ENCODE measurements at places on chromosomes 13 and 19.

DNA sequence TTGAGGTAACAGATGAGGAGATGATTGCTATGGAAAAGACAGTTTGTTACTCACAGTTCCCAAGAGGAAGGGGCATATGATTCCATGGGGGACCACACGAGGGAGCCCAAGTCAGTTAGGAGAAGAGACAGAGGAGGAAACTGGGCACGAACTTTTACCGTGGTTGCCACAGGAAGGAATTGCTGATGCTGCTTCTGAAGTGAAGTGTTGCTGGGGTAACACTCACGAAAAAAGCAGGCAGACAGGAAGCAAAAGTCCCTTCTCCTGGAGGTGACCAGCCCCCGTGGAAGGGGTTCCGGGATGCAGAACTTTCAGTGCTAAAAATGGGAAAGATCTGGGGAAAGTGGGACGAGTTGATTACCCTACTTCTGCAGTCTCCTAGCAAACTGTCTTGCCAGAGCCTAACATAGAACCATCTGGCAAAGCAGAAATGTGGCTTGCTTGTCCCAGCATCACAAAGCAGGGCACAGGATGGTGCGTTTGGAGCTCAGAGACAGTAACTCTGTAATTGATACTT lies 35.4 kb upstream of the MAP3K10 start:
- ATAC-seq, result no peak

DNA sequence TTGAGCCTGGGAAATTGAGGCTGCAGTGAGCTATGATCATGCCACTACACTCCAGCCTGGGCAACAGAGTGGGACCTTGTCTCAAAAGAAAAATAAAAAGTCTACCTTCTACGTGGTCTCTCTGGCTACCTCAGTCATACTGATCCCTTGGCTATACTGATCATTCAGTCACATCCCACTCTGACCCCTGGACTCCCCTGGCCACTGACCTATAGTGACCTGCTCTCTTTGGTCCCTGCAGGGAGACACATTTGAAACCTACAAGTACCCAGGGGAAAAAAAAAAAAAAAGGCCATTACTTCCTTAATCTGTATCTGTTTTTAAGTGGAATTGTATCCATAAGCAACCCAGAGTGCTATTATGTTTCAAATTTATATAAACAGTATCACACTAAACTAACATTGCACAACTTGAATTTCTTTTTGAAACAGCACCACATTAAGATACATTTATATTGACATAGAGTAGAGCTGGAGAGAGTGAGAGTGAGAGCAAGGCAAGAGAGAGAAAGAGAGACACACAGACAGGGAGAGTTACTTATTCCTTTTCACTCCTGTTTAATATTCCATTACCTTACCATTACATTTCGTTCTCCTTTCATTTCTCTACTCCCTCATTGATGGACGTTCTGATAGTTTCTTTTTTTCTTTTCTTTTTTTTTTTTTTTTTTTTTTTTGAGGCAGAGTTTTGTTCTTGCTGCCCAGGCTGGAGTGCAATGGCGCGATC lies 23.7 kb upstream of the CERS4 start:
- no peak for ATAC-seq

- ATAC-seq, result no peak
These were observed 716.0 kb upstream of the PCDH9 start for GRCh38 chr13:67946131-67946530.

DNA sequence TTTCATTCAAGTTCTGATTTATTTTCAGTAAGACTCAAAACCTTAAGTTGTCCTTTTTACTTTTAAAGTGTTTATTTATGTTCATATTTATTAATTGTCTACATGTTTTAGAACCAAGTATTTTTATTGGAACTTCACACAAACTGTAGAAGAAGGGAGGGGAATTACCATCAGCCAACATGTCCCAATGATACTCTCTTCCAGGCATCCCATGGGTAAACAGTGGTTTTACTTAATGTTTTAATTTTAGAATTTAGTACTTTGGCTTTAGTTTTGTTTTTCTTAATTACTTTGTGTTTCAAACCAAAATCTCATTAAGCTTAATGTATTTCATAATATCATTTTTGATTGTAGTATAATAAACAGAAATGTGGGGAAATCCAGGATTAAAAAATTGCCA lies 5.2 kb downstream of the TNFSF13B start:
- no peak for ATAC-seq

DNA sequence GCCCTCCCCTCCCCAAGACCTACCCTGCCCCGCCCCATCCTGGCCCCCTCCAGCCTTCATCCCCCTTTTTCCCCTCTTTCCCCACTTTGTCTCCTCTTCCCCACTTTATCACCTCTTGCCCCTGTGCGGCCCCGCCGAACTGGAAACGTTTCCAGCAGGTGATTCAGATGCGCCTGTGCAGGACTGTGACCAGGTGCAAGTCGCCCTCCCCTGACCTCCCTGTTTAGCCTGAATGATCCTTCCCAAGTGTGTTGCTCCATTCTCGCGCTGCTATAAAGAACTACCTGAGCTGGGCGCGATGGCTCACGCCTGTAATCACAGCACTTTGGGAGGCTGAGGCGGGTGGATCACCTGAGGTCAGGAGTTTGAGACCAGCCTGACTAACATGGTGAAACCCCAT lies 25.9 kb downstream of the ZNF791 start:
- ATAC-seq, result no peak

- ATAC-seq, result no peak
These were observed 219.0 kb downstream of the MZT1 start for GRCh38 chr13:72508392-72508791.

DNA sequence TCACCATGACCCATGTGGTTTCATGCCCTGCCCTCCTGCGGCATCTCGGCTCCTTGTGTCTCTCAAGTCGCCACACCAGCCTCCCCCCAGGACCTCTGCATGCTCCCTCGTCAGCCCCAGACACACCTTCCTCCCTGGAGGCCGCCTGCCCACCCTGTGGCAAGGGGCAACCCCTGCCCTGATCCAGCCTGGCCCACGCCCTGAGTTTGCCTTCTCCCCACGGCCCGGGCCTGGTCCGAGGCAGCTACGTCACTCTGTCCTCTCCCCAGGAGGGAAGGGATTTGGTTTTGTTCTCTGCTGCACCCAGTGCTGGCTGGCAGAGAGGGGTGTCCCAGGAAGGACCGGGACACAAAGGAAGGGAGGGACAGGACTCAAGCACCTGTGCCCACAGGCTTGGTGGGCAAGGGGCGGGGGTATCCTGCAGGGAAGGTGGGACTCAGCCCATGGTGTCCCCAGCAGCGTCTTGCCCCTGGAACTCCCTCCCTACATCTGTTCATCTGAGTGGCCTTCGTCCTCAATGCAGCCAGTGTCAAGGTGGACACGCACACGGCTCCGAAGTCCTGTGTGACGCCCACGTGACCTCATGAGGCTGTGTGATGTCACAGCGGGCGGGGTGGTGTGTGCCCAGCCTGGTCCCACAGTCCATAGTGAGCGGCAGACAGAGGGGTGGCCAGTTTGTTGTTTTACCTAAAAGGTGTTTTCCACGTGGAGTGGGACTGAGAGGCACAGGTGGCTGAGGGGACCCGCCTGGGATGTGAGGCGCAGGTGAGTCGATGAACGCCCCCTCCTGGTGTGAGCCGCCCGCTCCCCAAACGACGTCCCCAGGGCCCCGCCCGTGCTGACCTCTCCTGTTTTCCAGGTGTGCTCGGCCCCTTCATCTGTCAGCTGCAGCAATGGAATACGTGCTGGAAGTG lies at the start of gene TEX29:
TSS of gene TEX29 (plus strand) at position 645 of the 914 bp plus-strand sequence. CDS start at position 894, 249 bp downstream.
- ATAC-seq, result no peak

DNA sequence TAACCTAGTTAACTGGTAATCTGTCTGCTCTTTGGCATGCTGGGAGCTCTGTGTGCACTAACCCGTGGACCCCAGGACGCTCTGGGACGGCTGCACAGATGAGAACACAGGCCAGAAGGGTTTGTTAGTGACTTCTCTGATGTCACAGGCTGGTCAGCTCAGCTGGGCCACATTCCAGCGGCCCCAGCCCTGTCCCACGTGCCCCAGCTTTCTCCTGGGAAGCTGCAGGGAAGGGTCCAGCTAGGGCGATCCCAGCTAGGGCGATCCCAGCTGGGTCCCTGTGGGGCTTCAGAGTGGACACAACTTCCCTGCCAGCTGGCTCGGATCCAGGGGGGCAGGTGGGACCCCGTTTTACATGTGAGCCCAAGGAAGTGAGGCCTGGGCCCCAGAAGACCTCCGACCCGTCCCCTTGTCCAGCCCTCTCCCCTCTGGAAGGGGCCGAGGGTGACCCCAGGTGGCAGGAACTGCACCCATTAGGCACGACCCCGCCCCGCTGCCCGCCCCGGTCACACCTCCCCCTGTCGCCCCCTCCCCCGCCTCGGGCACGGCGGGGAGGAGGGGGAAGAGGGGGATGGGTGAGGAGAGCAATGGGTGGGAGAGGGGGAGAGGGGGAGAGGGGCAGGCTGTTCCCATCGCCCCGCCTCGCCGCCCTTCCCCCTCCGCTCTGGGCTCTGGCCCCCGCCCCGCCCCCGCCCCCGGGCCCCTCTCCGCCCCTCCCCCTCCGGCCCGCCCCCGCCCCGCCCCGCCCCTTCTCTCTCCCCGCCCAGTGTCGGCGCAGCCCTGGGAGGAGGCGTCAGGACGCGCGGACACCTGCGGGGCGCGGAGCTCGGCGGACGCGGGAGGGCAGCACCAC lies 75.2 kb upstream of the MCF2L start:
- peak; percentile 64 for ATAC-seq

DNA sequence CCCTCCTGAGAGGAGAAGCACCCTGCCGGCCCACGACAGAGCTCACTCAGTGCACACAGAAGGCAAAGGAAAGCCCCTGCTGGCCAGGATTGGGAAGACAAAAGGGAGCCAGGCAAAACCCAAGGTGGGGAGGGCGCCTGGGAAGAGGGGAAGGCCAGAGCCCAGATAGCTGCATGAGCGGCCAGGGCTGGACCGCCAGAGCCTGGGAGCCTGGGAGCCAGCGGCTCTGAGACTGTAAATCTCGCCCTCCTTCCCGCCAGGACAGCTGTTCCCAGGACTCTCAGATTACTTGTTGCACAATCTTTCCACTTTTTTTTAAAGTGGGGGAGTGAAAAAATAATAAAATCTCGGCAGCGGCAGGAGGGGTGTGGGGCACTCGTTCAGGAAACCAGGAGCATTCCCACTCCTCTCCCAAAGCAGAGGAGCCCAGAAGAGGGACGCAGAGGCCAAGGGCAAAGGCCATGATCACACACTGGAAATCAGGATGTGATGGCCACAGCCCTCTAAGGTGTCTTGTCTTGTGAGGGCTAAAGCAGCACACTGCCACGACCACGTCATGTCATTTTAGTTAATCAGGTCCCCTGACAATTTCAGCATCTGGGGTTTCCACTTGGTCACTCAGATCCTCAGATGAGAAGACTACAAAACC lies 19.6 kb upstream of the EPHX3 start:
- ATAC-seq, result no peak

- ATAC-seq, result no peak
These were observed 6.4 kb downstream of the GARRE1 start for GRCh38 chr19:34260771-34261173.

- no peak for ATAC-seq
These were observed 35.9 kb downstream of the RAB20 start for GRCh38 chr13:110525328-110526319.

- ATAC-seq, result no peak
These were observed 61.4 kb upstream of the ZNF835 start for GRCh38 chr19:56732976-56733375.

GRCh38 chr13:43171489-43171888 lies 148.1 kb downstream of the DNAJC15 start:
- no peak for ATAC-seq

DNA sequence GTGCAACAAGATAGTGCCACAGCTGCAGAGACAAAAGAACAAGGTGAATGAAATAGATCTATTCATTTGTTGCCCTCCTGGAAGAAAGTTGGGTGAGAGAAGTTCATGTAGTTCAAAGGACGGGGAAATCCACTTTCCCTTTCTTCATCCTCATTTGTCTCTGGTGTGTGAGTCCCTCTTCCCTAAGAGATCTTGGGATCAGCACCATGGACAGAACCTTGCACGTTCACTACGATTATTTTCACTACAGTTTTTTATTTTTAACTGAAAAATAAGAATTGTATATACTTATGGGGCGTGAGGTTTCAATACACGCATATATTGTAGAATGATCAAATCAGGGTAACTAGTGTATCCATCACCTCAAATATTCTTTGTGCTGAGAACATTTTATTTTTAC lies 29.2 kb downstream of the NLRP5 start:
- no peak for ATAC-seq

- ATAC-seq, result peak; percentile 11
These were observed 32.1 kb downstream of the SBNO2 start for GRCh38 chr19:1141944-1142343.

DNA sequence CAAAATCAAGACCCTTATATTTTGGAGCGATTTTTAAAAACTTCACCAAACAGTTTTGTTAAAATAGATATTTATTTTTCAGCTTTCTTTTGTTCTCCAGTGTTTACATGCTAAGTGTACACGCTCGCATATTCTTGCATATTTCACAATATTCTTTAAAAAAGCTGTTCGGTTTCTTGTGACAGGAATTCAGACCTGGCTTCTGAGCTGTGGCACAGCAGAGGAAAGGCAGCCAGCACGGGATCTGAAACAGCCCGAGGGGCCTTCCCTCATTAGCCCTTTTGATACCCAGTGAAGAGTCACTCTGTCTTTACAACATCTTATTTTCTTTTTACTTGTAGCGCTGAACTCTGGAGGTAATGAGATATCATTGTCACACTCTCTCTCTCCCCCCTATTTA lies 234.0 kb downstream of the B3GLCT start:
- ATAC-seq, result no peak

- no peak for ATAC-seq
These were observed 1623.5 kb downstream of the PCDH9 start for GRCh38 chr13:65606622-65607021.

- ATAC-seq, result no peak
These were observed 739.1 kb downstream of the DIAPH3 start for GRCh38 chr13:59424661-59425060.

DNA sequence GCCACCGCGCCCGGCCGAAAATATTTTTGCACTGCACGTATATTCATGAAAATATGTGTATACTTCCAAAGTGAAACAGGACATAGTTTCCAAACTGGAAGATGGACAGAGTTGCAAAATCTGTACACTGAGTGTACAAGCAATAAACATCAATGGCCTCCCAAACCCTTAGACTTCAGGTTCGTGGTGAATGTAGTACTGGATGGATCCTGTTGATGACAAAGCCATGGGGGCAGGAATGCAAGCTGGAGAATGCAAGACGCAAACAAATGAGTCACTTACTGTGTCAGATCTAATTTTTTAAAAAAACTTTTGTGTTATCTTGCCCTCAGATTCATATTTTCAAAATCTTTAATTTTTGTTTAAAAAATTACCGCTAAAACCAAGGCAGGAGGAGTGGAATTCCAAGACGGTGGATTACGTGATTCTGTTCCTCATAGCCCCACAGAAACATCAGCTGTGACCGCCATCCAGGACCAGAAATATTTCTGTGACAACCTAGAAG lies 12.7 kb upstream of the LILRA2 start:
- ATAC-seq, result no peak

Measured in activated T-helper 17 cell treated with anti-CD3 and anti-CD28 coated beads, Interleukin-2, amount 50 U/mL, for 72 hours (primary cell).